ENCODE measurements at places on chromosomes 5 and 9.
A peak's percentile ranks its signal among the peaks of the same experiment; 100 is the strongest.

DNA sequence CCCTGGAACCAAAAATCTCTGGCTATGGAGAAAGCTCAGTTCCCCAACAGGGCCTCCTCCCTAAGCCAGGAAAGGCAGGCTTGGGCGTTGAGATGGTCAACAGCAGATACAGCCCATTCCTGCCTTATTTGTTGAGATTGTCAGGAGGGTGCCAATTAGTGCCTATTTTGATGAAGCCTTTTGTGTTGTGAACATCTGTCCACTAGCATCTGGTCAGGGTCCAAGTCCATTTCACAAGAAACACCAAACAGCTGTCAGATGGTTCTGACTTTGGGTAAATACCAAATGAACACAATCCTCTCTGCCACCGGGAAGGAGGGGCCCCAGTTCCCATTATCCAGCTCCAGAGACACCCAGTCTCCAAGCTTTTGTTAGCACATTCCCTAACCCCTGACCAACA lies 19.9 kb downstream of the SEMA6A start:
- peak; percentile 83 for DNase-seq

- DNase-seq, result no peak
Measured at GRCh38 chr5:154260224-154260927, 69.8 kb downstream of the GALNT10 start.

DNA sequence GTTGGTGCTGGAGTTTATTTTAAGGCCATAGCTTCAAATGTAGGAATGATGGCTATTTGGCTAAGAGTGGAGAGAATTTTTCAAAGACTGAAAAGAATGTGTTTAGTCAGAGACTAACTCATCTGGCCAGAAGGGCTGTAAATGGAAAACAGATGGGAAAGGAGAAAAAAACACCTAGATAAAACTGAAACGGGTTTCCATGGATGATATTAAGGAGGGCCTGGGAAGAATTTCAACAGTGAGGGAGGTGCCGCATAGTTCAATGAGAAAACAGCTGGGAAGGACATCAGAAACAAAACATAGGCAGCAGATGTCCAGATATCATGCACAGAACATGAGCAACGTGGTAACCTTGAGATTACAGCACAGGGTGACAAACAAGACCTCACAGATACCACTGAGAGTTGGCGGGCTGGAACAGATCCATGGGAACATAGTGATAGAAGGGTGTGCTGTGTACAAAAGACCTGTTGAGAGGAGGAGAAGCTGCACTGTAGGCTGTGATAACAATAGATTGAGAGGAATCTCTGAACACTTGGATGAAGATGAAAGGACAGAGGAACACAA lies 31.2 kb upstream of the RAD23B start:
- no peak for DNase-seq

- DNase-seq, result peak; percentile 7
Measured at GRCh38 chr5:150000990-150001659, 586 bp downstream of the HMGXB3 start.

DNA sequence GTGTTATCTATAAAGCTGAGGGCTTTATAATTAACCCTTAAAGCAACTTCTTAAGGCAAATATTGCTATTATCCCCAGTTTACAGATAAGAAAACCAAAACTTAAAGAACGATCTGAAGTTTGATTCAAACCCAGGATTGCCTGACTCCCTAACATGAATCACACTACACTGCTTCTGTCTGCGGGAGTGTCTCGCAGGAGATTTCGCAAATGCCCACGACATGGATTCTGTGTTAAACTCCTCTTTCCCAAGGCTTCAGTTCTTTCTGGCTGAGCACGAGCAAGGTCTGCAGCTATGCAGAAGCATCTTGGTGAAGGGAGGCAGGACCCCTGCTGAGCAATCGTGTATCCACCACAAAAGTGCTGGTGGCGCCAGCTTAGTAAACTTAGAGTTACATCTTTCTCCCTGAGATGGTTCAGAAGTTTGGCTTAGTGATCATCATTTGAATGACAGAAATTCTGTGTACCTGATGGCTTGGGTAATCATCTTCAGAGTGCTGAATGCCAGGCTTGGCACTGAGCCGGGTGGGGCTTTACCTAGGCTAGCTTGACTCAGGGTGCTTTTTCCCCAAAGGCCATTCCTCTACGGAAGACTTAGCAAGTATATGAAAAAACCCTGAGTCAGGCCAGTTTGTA lies 81.4 kb upstream of the PIK3R1 start:
- DNase-seq, result no peak
